ENCODE measurements at places on chromosomes 5 and 9. TPM values are rescaled to one million over a fixed set of nuclear protein-coding genes. Genes with fewer than 3 reads are reported as not detected.

DNA sequence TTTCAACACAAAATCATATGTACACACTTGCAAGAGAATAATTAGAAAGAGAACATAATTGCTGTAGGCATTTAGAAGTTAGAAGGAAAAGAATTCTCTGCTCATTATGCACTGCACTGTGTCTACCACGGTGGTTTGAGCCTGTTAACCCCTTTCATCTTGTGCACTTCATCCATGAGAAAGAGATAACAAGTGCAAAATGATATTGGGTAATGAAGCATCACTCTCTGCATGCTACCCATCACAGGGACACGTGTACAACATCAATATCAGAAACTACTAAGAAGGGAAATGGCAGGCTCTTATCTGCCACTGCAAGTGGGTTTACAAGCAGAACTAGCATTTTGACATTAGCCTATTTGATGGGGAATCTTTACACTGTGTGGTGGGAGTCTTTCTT lies 202.6 kb downstream of the CDH12 start:
- no peaks in the 10 kb centered on the region for H3K36me3 ChIP-seq
- H3K27me3 ChIP-seq, result no peaks in the 10 kb centered on the region
- H3K4me1 ChIP-seq, result no peaks in the 10 kb centered on the region
- H3K4me3 ChIP-seq, result no peak overlapping the region

Gene JAKMIP2
- 0.73 TPM for total RNA-seq

Gene PCA3
- not detected for total RNA-seq

GRCh38 chr5:30764704-30765103 lies 428.8 kb upstream of the CDH6 start:
- no peak for DNase-seq
- no peak overlapping the region for H3K27ac ChIP-seq
- H3K4me3 ChIP-seq, result no peak overlapping the region
- H3K27me3 ChIP-seq, result no peaks in the 10 kb centered on the region
- H3K4me1 ChIP-seq, result no peaks in the 10 kb centered on the region

DNA sequence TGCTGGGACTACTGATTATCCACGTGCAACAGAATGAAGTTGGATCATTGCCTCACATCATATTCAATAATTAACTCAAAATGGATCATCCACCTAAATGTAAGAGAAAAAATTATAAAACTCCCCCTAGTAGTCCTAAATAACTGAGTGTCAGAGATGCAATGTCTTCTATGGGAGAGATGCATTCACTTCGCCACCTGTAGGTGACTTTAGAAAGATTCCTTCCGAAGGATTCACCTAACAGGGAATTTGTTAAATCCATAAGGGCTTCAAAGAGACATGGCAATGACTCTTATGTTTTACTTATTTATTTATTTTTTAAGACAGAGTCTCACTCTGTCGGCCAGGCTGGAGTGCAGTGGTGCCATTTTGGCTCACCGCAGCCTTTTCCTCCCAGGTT lies 526.0 kb downstream of the MTRR start:
- H3K27ac ChIP-seq, result no peak overlapping the region
- H3K4me1 ChIP-seq, result no peaks in the 10 kb centered on the region
- H3K4me3 ChIP-seq, result no peak overlapping the region
- H3K36me3 ChIP-seq, result no peaks in the 10 kb centered on the region
- DNase-seq, result no peak
- H3K27me3 ChIP-seq, result no peaks in the 10 kb centered on the region

GRCh38 chr5:110264661-110265060 lies 461.8 kb downstream of the TMEM232 start:
- H3K4me3 ChIP-seq, result no peak overlapping the region
- H3K27me3 ChIP-seq, result no peaks in the 10 kb centered on the region
- no peaks in the 10 kb centered on the region for H3K4me1 ChIP-seq
- no peak overlapping the region for H3K27ac ChIP-seq
- H3K36me3 ChIP-seq, result no peaks in the 10 kb centered on the region

DNA sequence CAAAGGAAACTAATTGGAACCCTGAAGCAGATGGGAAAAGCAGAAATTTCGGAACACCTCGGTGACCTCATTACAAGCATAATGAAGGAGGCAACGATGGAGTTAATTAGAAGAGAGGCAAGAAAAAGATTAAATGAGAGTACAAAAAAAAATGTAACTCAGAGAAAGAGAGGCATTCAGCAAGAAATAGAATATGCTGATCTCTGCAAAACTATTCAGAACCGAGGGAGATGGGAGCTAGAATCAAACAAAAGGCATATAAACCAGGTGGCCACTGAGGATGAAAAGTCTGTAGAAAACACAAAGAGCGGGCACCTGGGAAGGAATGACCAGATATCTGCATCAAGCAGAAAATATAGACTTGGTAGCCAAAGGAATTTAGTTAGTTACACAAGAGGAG lies 118.9 kb downstream of the CETN3 start:
- DNase-seq, result no peak
- no peak overlapping the region for H3K27ac ChIP-seq
- H3K4me1 ChIP-seq, result no peaks in the 10 kb centered on the region
- H3K4me3 ChIP-seq, result no peak overlapping the region
- no peaks in the 10 kb centered on the region for H3K36me3 ChIP-seq

Gene ZMYND19
- total RNA-seq, result 30.5 TPM

Gene C8G
- total RNA-seq, result 1.2 TPM

GRCh38 chr9:93265301-93265971 lies 81.5 kb downstream of the WNK2 start:
- DNase-seq, result no peak
- no peak overlapping the region for H3K27ac ChIP-seq
- no peak overlapping the region for H3K4me3 ChIP-seq
- no peaks in the 10 kb centered on the region for H3K27me3 ChIP-seq
- no peaks in the 10 kb centered on the region for H3K36me3 ChIP-seq

DNA sequence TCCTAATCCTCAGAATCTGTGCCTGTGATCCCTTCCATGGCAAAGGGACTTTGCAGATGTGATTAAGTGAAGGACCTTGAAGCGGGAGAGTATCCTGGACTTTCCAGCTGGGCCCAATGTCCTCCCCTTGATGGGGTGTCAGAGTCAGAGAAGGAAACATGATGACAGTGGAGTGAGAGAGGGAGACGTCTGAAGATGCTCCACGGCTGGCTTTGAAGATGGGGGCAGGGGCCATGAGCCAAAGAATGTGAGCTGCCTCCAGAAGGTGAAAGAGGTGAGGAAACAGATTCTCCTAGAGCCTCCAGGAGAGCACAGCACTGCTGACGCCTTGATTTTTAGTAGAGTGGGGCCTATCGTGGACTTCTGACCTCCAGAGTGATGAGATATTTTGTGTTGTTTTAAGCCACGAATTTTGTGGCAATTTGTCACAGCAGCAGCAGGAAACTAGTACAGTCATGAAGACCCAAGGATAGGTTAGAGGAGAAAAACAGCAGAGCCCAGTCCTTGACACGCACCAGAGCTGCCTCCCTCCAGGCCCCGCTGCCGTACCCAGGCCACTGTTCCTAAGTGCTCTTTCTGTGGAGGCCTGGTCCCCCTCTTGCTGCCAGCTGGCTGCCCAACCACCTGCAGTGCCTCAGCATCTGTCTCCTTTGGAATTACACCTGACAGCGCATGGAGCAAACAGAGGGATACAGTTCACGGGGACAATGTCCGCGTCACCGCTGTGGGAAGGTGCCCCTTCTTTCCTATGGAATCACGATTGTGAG lies 78.1 kb downstream of the MACROH2A1 start:
- H3K4me3 ChIP-seq, result no peak overlapping the region
- H3K27me3 ChIP-seq, result no peaks in the 10 kb centered on the region
- H3K4me1 ChIP-seq, result no peaks in the 10 kb centered on the region
- no peak for DNase-seq
- H3K27ac ChIP-seq, result no peak overlapping the region
- H3K36me3 ChIP-seq, result no peaks in the 10 kb centered on the region

- H3K27ac ChIP-seq, result no peak overlapping the region
- no peaks in the 10 kb centered on the region for H3K4me1 ChIP-seq
- no peak for DNase-seq
Observed at GRCh38 chr5:21783074-21783679, 1070.0 kb downstream of the CDH12 start.

DNA sequence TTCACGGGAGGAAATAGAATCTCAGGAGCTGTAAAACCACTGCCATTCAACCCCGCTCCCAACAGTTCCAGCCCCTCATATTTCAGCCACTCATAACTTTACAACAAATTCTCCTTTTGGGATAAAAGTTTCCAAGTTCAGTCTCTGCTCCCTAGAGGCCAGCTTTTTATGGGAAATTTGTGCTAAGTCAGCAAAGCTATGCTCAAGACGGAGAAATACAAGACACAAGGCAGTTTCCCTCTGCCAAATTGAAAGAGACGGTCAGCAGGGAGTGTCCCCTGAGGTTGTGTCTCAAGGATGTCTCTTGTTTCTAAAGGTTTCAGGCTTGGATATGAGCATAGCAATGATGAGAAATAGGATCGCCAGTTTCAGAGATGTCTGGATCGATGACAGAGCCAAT lies 608.6 kb downstream of the CCDC171 start:
- H3K27ac ChIP-seq, result no peak overlapping the region
- H3K4me1 ChIP-seq, result no peaks in the 10 kb centered on the region
- H3K36me3 ChIP-seq, result no peaks in the 10 kb centered on the region
- DNase-seq, result no peak
- no peaks in the 10 kb centered on the region for H3K27me3 ChIP-seq
- H3K4me3 ChIP-seq, result no peak overlapping the region

Gene SLC44A1
- 73.5 TPM for total RNA-seq

GRCh38 chr9:135366104-135366503 lies 113.5 kb upstream of the PPP1R26 start:
- no peak overlapping the region for H3K4me3 ChIP-seq
- no peak for DNase-seq
- H3K36me3 ChIP-seq, result no peaks in the 10 kb centered on the region
- no peak overlapping the region for H3K27ac ChIP-seq
- H3K4me1 ChIP-seq, result no peaks in the 10 kb centered on the region

- H3K36me3 ChIP-seq, result no peaks in the 10 kb centered on the region
- no peak overlapping the region for H3K4me3 ChIP-seq
- H3K27ac ChIP-seq, result no peak overlapping the region
- H3K4me1 ChIP-seq, result no peaks in the 10 kb centered on the region
- no peak for DNase-seq
- peaks cover 15% of the 10 kb centered on the region for H3K27me3 ChIP-seq
Observed at GRCh38 chr5:1910081-1910760, 27.5 kb upstream of the IRX4 start.

Gene HTR1A
- not detected for total RNA-seq

Gene C5orf34
- total RNA-seq, result 2.2 TPM

- no peaks in the 10 kb centered on the region for H3K36me3 ChIP-seq
- no peak overlapping the region for H3K4me3 ChIP-seq
- no peak overlapping the region for H3K27ac ChIP-seq
Observed at GRCh38 chr9:73348471-73348870, 196.8 kb downstream of the ANXA1 start.

Gene CACNA1B
- total RNA-seq, result not detected

GRCh38 chr9:15310107-15310850 lies 3.3 kb upstream of the TTC39B start:
- no peak for DNase-seq
- no peak overlapping the region for H3K27ac ChIP-seq
- no peak overlapping the region for H3K4me3 ChIP-seq
- H3K4me1 ChIP-seq, result no peaks in the 10 kb centered on the region

DNA sequence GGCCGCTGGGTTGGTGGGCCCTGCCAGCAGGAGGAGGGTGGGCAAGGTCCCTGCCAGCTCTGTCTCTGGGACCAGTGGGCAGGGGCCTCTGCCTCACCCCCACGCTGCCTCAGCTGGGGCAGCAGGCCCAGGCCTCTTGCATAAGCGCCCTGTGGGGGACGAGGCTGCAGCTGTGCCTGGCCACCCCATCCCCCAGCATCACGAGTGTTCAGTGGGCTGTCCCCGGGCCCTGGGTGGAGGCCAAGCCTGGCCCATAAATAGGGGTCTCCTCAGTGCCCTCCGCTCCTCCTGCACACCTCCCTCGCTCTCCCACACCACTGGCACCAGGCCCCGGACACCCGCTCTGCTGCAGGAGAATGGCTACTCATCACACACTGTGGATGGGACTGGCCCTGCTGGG lies at the start of gene PTGDS:
TSS of gene PTGDS (plus strand) at position 282 of the 400 bp plus-strand sequence. CDS start at position 357, 75 bp downstream.
- peaks cover 17% of the 10 kb centered on the region for H3K4me1 ChIP-seq
- H3K4me3 ChIP-seq, result peak within 1 kb of the TSS; percentile 31
- peaks cover 30% of the 10 kb centered on the region for H3K27me3 ChIP-seq

Gene SLC25A2
- 0.76 TPM for total RNA-seq

Gene PCDHGB2
- 2.3 TPM for total RNA-seq

DNA sequence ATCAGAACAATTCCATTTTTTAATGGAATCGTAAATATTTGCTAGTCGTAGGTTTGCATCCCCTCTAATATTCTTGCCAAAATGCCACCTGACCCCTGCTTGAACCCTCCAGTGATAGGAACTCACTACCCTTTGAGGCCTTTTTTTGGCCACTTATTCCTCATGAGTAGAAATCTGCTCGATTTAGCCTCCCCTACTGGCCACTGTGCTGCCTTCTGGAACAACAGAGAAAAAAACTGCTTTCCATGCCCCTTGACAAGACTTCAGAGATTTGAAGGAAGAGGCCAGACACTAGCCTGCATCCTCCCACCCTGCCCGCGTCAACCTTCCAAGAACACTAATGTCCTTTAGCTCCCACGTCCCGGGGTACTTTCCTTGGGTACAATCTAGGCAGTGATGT lies 4.1 kb downstream of the CCDC69 start:
- DNase-seq, result no peak
- peaks cover 92% of the 10 kb centered on the region for H3K4me1 ChIP-seq
- H3K27me3 ChIP-seq, result no peaks in the 10 kb centered on the region
- no peaks in the 10 kb centered on the region for H3K36me3 ChIP-seq
- H3K4me3 ChIP-seq, result no peak overlapping the region

DNA sequence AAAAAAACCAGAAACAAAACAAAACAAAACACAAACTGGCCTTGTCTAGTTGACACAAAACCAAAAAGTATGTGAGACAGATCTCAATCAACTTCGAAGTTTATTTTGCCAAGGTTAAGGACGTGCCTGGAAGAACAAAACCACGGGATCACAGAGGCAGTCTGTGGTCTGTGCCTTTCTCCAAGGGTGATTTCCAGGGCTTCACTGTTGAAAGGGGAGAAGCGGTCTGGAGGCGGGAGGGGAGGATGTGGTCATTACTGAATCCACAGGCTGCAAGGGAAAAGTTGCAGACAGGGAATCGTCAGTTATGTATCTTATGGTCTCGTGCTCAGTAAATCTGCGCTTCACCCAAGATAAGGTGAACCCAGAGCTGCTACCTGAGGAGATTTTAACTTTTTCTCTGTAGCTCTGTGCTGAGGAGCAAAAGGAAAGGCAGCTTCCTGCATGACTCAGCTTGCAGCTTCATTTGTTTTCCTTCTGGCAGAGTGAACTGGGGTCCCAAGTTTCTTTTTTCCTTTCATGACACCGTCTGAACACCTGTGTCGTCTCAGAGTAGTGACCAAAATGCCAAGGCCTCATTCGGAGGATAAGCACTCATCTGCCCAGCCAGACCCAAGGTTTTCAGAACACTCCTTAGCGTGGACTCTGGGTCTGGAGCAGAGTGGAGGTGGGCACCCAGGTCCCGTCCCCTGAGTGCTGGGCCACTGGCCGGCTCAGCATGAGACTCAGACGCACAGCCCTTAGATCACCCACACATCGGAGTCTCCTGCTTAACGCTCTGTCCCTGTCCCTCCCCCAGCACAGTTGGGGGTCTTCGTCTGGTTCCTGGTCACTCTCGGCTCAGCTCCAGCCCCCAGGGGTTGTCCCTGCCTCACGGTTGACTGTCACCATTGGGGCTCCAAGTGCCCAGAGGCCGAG lies 25.9 kb downstream of the ROPN1L start:
- no peak overlapping the region for H3K27ac ChIP-seq
- H3K4me1 ChIP-seq, result no peaks in the 10 kb centered on the region
- no peaks in the 10 kb centered on the region for H3K36me3 ChIP-seq
- no peaks in the 10 kb centered on the region for H3K27me3 ChIP-seq
- no peak for DNase-seq

GRCh38 chr9:14433351-14434157 lies 119.6 kb upstream of the NFIB start:
- H3K4me1 ChIP-seq, result peaks cover 10% of the 10 kb centered on the region
- no peak overlapping the region for H3K4me3 ChIP-seq
- no peaks in the 10 kb centered on the region for H3K27me3 ChIP-seq
- H3K36me3 ChIP-seq, result no peaks in the 10 kb centered on the region
- no peak overlapping the region for H3K27ac ChIP-seq

All from left lung (tissue), 14 donors.